ENCODE measurements at places on chromosomes 4 and X.

DNA sequence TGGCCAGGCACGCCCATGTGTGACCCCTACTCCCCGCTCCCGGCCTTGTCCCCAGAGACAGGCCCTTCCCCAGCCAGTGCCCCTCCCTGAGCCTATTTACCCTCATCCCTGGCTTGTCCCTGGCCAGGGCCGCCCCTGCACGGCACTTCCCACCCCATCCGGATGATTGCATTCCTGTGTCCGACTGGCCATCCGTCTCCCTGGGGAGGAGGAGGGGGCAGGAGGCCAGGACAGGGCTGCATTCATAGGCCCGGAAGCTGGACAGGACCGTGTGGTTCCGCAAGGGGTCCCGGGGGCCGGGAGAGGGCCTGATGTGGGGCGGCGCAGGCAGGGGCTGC is 22.8 kb downstream of the CTBP1 start:
- no peak for DNase-seq

- no peak for DNase-seq
Measured at GRCh38 chrX:44585866-44586265, 43.2 kb upstream of the FUNDC1 start.

- no peak for DNase-seq
Measured at GRCh38 chr4:148980782-148981480, 538.7 kb upstream of the NR3C2 start.

- DNase-seq = no peak
Measured at GRCh38 chrX:69556060-69557011, 52.2 kb downstream of the NALF2 start.

- DNase-seq = no peak
Measured at GRCh38 chrX:16215660-16216059, 48.4 kb downstream of the MAGEB17 start.

GRCh38 chr4:139392797-139393196 is 61.1 kb upstream of the RAB33B start:
- no peak for DNase-seq

DNA sequence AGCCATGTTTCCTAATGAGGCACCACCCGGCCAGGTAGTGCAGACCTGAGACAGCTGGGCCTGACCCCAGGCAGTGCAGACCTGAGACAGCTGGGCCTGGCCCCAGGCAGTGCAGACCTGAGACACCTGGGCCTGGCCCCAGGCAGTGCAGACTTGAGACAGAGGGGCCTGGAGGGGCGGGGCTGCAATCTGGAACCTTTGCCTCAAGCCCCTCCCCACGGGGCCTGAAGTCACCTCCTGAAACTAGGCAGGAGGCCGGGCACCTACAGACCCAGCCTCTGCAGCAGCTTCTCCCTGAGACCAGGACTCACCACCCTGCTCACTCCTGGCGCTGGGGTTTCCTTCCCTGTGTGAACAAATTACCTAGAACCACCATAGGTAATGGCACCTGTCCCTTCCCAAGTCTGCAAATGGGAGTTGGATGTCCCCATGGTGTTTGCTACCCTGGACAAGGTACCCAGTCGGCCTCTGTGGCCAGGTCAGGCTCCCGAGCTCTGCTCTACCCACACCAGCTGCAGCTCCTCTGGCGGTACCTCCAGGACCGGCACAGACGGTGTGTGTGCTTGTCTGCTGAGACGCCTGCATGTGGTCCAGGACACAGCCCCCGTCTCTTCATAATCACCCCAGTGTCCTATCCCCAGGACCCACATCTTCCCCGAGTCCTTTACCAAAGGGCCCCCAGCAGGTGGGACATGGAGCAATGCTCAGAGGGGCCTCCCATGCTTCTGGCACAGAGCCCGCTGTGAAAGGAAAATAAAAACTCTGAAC is 53.1 kb upstream of the C4orf50 start:
- no peak for DNase-seq

- no peak for DNase-seq
Measured at GRCh38 chrX:34778916-34779315, 121.8 kb upstream of the TMEM47 start.

DNA sequence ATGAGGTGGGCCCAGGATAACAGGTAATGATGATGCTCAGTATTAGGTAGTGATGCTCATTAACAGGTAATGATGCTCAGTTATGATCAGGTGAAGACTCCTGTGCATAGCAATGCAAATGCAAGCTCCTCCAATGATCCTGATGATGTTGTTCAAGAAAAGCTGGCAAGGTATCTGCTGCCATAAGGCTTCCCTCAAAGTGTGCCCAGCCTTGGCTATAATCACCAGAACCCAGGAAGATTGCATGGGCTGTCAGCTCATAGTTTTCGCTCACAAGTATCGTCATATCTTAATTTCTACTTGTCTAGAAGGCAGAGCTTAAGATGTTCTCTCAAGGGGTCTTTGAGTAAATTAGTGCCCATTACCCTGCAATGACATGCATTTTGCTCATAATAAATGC is 366.2 kb upstream of the CLNK start:
- no peak for DNase-seq

DNA sequence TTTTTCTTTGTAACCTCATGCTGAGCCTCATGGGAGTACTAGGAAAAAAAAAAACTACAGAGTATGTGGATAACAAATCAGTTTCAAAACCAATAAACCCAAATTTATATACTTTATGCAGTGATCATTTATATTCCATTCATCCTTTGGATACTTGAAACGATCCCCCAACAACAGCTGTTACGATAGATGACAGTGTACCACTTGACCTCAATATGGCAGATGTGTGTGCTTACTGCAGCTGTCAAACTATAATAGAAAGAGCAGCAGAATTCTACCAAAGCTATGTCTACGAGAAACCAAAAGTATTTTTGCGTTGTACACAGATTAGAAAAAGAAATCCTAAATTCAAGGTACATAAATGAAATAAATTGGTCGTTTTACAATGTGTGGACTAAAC is 337.8 kb downstream of the PDGFC start:
- no peak for DNase-seq

DNA sequence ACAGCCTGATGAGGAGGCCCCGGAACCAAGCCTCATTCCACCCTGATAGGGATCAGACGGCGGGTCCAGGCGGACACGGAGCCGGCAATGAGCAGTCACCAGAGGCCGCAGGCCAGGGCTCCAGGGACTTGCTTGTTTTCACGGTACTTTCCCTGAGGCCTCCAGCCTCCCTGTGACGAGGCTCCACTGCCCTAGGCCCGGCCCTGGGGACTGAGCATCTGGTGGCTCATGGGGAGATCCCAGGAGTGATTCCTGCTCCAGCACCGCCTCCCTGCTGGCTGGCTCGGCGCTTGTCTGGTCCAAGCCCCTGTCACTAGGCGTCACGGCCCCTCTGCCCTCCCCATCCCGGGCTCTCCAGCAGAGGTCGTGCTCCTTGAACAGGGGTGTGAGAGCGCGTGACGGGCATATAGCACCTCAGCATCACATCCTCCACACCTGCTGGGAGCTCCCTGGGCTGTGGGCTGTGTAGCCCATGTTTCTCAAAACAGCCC is 14.1 kb downstream of the HTRA3 start:
- no peak for DNase-seq

GRCh38 chr4:87078987-87079486 is 141.4 kb downstream of the KLHL8 start:
- DNase-seq = no peak

- no peak for DNase-seq
Measured at GRCh38 chr4:72109959-72110497, 78.2 kb downstream of the NPFFR2 start.

DNA sequence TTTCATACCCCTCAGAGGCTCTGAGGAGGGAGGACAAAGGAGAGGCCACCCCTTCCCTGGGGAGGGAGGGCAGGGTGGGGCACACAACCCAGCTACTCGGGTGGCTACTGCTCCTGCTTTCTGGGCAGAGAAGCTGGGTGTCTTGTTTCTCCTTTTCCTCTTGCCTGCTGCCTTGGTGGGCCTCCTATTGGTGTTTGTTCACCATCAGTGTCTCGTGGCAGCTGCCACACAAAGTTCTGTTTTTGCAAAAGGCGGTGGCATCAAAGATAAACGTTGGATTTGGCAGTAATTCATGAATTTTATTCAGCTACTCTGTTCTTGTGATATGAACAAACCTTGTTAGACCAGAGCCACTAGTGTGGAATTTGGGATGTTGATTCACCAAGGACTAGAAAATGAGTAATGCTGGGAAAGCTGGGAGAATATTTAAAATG is 153.0 kb upstream of the SCML1 start:
- no peak for DNase-seq

DNA sequence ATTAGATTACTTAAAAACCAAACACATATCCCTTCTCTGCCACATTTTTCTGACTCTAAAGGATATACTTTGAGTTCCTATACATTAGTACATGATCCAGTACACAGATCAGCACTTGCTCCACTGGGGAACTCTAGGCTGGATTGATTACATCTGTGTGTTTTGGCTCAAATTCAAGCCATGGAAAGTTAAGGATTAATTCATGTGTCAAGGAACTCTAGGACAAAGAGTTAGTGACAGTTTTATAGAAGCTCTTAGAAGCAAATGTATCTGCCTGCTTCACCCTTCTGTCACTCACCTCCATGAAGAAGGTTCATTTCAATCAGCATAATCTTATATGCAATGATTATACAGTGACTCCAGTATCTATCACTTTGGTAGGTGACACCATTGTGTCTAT is 43.2 kb downstream of the SCFD2 start:
- DNase-seq = no peak

Data from ecto neural progenitor cell (in vitro differentiated cells).